GF-D8 (cell line): ENCODE measurements at places on chromosomes 1 and 21.
A peak's percentile ranks its signal among the peaks of the same experiment; 100 is the strongest.

DNA sequence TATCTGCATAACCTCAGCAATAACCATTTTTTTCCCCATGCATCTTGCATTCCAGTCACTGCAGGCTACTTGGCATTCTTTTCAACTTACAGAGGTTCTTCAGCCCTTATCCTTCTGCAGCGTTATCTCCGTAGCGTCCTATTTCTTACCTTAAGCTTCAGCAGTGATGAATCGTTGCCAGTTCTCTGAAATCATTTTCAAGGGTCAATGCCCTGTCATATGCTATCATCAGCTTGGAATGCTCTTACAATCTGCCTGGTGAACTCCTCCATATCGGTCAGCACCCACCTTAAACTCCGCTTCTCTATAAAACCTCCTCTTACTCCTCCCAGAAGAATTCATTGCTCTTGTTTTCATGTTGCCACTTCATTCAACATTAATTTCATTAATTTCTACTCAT, 105.1 kb upstream of the DPH5 start:
- DNase-seq, result no peak

GRCh38 chr1:101820071-101820470, 176.7 kb downstream of the OLFM3 start:
- DNase-seq, result no peak

DNA sequence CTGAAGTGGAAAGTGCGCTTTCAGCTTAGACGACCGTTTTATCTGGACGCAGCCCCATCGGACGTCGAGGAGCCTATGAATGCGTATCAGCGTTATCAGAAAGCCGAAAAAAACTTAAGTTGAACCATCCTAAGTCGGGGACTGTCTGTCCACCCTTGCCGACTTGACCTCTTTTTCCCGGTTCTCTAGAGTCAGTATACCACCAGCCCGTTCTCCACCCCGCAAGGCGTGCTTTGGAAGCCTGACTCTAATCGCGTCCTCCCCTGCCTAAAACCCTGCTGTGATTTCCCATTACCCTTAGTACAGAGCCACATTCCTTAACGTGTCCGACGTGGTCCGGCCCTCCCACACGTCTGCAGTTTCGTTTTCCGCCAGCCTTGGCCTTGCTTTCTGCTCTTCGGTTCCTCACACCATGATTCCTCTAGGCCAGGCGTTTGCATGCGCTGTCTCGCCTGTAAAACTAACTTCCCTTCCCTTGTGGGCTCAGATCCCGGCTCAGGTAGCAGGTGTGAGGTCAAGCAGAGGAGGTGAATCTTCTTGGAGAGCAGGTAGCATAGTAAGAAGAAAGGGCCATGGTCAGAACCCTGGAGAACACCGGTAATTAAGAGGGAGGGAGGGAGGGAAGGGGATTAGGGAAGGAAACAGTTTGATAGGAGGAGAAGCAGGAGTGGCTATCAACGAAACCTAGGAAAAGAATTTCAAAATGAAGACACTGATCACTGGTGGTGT, 865 bp downstream of the ADPRS start:
- no peak for DNase-seq

DNA sequence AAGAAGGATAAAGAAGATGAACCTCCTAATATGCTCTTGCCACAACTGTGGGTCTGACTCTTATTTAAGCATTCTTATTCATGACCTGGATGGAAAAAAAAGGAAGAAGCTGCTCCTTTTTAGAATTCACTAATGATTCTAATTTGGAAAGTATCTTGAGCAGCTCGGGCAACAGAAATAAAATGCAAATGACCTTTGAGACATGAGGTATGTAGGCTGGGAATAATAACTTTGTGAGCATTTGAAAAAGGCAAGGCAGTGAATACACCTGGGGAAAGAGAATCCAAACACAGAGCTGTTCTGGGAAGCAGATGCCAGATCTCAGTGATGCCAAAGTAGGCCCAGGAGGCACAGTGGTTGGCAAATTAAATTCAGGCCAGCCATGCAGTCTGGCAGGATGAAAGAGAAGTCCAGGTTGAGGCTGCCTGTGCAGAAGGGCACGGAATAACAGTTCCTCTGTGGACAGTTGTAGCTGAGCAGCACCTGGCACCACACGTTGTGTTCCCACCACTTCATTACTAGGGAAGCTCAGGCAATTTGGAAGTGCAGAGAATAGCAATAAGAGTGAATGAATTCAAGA, 320.8 kb upstream of the ST6GALNAC5 start:
- no peak for DNase-seq

GRCh38 chr1:167565922-167566321, 12.4 kb upstream of the CREG1 start:
- no peak for DNase-seq

GRCh38 chr1:156860628-156861423, at the start of gene NTRK1:
NTRK1 (plus strand) TSS chr1:156860865; CDS start chr1:156860935, 70 bp downstream.
- no peak for DNase-seq

- no peak for DNase-seq
These were observed 248.4 kb upstream of the LRRC7 start for GRCh38 chr1:69319287-69319686.

GRCh38 chr1:52436817-52437216, 32.4 kb downstream of the PRPF38A start:
- DNase-seq, result no peak

GRCh38 chr21:35340273-35340672, 291.2 kb upstream of the RUNX1 start:
- DNase-seq, result no peak

GRCh38 chr1:213104604-213105003, 53.6 kb downstream of the RPS6KC1 start:
- DNase-seq, result no peak

DNA sequence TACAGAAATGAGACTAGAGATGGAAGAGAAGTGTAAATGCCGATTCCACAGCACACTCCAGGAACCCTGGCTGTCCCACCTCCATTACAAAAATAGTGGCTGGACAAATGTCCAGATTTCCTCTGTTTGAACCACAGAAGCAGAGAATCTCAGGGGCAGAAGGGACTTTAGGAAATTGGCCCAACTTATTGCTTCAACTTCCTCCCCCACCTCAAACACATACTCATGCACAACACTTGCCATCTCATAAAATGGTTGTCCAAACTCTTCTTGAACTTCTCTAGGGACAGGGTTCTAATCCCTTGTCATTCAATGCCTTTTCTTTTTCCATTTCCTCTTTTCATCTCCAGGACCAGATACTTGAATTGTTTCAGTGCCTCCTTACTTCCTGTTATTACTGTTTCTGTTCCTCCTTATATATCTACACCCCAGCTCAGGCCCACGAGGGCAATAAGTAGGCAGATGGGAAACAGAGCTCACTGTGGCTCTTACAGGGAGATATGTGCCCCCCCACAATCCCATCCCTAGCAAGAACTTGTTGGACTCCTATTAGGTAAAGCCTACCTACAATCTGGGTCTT, 8.5 kb upstream of the B4GALT3 start:
- DNase-seq, result peak; percentile 76

DNA sequence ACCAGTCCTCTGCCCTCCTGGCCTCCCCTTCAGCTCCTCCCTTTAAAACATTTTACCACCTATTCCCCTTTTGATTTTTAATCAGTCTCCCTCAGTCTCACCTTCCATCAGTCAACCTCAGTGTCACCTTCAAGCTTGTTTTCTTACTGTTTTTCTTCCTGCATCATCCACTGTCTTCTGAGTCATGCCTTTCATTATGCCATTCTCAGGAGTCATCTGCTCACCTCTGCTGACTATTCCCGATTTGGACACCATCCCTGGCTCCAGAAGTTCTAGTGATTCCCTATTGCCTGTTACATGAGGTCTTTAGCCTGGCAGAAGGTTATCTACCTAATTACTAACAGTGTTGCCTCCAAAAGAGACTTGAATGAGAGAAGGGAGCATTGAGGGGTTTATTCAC, 23.9 kb downstream of the NFASC start:
- no peak for DNase-seq

DNA sequence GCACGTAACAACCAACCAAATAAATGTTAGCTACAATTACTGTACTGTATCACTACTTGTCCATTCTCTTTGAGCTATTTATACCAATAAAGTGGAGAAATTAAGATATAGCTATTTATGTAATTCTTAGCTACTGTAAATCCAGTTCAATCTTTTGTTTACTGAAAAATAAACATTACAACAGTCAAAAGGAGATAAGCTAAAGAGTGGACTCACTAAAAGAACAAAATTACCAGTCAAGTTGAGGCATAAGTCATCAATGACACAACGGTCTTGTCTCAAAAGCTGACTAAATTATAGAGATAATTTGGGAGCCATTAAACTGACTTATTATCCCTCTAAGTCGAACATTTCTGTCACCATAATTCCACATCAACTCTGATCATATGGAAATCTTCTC, 22.5 kb downstream of the TGFBR3 start:
- no peak for DNase-seq

DNA sequence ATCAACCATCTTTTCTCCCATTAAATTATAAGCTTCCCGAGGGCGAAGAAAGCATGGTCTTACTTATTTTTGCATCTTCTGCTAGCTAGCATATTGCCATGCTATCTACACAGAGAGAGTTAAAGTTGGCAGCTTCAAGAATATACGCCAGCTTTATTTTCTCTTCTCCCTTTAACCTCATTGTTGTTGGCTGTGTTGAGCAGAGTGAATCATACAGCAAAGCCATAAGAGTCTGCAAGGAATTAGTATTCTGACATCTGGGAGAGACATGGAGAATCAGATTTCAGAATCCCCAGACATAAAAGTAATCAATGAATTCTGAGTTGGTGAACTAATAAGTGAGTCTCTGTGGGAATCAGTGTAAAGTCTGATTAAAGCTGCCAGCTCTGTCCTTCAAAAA, 649.6 kb upstream of the PTBP2 start:
- DNase-seq, result no peak

- DNase-seq, result no peak
These were observed 101.1 kb downstream of the CDC7 start for GRCh38 chr1:91601554-91602376.

- DNase-seq, result peak; percentile 65
These were observed 9.8 kb downstream of the ABCG1 start for GRCh38 chr21:42228709-42229220.

DNA sequence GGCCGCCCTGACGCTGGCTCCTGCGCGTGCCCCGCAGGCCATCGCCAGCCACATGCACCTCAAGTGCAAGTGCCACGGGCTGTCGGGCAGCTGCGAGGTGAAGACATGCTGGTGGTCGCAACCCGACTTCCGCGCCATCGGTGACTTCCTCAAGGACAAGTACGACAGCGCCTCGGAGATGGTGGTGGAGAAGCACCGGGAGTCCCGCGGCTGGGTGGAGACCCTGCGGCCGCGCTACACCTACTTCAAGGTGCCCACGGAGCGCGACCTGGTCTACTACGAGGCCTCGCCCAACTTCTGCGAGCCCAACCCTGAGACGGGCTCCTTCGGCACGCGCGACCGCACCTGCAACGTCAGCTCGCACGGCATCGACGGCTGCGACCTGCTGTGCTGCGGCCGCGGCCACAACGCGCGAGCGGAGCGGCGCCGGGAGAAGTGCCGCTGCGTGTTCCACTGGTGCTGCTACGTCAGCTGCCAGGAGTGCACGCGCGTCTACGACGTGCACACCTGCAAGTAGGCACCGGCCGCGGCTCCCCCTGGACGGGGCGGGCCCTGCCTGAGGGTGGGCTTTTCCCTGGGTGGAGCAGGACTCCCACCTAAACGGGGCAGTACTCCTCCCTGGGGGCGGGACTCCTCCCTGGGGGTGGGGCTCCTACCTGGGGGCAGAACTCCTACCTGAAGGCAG, 23.4 kb upstream of the ARF1 start:
- DNase-seq, result no peak

- no peak for DNase-seq
These were observed 27.4 kb downstream of the SYF2 start for GRCh38 chr1:25204797-25205480.

- DNase-seq, result no peak
These were observed 21.3 kb upstream of the MAGI3 start for GRCh38 chr1:113369040-113369439.

DNA sequence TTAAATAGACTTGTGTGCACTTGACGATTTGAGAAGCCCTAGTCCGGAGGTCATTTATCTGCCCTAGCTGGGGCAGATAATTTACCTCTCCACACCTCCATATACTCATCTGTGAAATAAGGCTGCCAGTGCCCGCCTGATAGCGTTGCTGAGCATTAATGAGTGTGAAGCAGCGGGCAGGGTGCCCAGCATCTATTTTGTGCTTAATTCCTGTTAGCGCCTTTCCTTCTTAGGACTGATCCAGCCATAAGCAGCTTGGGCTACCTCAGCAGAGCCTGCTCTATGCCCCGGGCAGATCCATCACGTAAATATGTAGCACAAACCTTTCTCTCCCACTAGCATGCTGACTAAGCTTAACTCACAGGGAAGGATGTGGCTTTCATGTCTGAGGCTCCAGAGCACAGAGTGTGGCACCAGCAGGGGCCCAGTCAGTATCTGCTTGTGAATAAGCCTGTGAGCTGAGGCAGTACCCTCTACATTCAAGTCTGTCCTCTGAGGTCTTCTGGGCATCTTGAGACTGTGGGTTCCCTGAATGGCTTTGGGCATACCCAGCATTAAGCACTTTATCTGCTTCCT, 21.5 kb upstream of the RNF187 start:
- DNase-seq, result no peak

DNA sequence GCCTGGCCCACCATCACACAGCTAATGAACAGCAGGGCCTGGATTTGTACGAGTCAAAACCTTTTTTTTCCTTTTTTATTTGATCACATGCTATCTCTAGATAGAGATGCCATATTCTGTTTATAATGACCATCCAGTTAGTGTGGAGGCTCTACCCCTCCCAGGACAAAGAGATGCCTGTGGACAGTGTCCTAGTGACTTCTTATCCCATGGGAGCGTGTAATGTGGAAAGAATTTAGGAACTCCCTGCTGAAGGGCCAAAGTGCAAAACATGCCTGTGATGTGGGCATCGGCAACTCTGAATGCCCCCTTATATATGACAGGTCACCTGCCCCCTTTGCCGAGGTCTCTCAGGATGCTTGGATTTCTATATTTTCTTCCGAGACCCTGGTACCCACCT, 292.2 kb downstream of the RRAGC start:
- DNase-seq, result no peak

DNA sequence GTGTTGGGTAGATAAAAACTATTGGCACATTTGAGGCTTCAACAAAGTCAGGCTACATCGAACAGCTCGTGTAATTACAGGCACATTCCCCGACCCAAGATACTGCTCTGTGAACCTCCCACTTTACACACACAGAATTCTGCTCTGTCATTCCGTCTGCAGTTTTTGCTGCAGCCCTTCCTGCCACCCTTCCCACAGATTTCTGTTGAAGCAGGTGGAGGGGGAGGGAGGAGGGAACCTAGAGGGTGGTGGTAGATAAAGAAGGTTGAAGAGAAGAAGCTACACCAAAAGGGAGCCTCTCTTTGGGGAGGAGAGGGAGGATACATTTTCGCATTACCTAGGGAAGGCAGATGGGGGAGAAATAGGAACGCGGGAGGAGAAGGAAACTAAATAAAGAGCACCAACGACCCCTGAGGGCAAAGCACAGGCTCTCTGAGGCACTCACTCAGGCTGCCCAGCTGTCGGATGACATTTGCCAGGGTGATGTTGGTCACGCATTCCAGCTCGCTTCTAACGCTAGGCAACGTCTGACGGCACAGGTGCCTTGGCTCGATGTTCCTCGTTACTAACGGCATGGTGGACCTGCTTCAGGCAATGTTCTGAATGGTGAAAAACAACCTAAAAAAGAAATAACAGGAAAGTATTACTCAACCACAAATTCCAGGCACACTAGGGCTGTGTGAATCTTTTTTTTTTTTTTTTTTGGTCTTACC, 36.0 kb downstream of the GPR3 start:
- DNase-seq, result peak; percentile 83
